ENCODE measurements at places on chromosomes 7 and 10.
A peak's percentile ranks its signal among the peaks of the same experiment; 100 is the strongest.

GRCh38 chr7:68805159-68805558 lies 793.1 kb upstream of the AUTS2 start:
- no peak for DNase-seq

DNA sequence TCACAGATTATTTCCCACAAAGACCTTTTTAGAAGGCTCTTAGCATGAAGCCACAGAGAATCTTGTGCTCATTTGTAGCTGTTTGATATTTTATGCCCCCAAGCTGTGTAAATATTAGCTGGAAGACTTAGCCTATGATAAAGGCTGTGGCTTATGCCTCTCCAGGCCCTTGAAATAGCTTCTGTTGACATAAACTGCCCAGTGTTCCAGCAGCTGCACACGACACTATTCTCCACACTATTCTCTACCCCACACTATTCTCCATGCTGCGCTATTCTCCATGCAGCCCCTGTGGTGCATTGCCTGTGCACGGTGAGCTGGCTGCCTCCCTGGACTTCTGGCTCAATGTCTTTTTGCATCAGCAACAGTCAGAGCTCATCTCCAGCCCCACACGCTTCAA lies 13.1 kb downstream of the DDC start:
- DNase-seq: no peak

DNA sequence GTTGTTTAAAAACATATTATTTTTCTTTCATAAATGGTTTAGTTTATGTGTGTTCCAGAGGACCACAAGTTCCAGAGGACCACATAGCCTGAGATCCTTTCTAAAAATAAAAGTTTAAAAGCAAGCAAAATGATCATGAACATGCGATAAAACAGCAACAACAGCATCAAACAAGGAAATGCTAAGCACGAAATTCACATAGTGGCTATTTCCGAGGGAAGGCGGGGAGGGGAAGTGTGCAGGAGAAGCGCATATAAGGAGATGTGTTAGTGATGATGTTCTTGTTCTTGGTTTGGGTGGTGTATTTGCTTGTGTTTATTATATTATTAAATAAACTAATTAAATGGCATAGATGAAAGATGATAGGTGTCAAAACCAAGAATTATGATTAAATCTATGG lies 1.2 kb downstream of the TBATA start:
- peak; percentile 13 for DNase-seq

DNA sequence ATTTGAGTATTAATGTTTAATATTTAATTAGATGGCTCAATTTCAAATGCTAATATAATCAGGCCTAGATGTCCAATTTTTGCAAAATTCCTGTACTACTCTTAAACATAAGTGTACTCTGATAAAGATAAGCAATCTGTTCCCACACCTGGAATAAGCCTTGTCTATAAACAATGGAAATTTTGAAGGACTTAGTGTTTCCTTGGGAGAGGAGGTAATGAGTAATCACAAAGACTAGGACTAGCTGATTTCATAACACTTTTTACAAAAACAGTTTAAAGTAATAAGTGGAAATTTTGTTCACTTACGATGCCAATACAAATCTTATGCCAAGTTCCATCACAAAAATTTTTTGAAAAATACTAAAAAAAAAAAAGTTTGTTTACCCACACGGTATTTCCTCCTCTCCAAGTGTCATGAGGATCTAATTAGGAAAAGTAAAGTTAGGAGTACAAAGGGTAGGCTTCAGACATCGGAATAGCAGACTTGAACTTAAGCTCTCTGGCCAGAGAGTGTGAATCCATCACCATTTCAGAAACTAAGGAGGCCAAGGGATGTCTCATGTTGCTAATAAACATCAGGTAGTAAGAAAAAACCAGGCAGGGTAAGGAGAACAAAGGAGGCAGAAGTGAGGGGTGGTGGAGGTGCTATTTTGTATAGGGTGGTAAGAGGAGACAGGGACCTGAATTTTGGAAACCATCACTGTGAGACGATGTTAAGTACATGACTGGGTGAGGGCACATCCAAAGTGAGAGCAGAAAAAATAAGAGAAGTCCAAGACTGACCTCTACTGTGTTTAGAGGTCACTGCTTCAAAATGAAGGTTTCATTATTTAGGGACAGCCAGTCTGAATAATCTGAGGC lies 61.3 kb downstream of the RAPGEF5 start:
- DNase-seq: no peak

GRCh38 chr10:97542169-97543024 lies 30.2 kb upstream of the ANKRD2 start:
- peak; percentile 46 for DNase-seq

GRCh38 chr7:82284936-82285519 lies 158.5 kb downstream of the CACNA2D1 start:
- DNase-seq: no peak

DNA sequence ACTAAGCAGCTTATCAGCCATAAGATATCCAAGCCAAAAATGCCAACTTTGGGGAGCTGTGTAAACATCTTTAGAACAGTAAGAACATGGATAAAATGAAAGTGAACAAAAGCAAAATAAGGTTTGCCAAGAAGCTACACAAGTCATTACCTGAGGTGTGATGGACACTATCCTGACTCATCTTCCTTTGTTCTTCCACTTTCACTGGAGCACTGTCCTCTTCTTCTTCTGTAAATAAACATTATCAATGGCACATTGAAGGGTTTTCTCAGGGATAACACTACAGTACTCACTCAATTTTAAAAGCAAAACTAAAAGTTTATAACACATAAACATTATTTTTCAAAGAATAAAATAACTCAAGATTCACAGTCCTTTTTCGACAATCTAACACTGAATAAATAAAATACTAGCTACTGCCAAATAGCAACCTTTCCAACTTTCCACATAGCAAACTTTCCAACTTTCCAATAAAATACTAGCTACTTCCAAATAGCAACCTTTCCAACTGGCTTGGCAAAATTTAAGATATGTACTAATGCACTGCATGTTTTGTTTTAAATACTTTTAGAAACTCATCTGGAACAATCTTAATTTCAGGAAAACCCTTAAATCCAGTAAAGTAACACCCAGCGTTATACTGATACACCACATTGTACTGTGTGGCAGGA lies 174.1 kb downstream of the SKAP2 start:
- no peak for DNase-seq

GRCh38 chr10:101569622-101570427 lies 18.2 kb downstream of the POLL start:
- peak; percentile 53 for DNase-seq

DNA sequence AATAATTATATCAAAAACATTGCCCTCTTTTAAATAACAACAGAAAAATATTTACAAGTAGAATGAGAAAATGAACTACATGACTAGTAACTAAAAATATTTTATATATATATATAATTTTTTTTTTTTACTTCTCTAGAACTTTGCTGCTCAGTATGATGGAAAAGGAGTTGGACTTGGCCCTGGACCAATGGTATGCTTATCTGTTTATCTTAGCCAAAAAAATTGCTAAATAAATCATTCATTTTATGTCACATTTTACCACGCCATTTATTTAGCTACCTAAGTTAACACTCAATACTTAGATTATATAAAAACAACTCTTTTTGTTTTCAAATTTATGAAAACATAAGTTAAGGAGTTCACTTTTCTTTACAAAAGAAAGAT lies 6.7 kb downstream of the COL1A2 start:
- DNase-seq: no peak

DNA sequence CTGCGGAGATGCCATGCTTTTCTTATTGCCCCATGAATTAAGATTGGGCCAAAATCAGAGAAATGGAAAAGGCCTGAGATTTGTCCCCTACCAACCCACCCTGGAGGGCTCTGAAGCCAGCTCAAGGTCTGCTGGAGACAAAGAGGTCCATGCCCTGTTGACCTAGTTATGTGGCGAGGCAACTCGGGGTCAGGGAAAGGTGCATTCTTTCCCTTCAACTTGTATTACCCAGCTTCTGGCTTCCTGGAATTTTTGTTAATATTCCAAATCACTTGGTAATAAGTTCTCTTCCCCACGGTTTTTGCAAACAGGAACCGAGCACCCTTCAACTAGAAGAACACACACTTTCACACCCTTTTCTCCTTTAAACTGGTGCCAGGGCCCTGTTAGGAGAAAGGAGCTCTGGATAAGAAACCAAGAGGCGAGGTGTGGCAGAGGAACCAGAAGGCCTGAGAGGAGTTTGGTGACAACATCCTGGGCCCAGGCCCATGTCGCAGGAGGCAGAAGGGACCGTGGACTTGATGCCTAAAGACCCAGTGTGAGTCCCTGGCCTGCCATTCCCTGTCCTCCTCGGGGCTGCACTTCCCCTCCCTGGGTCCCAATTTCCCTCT lies 12.5 kb upstream of the SFRP5 start:
- DNase-seq: no peak

DNA sequence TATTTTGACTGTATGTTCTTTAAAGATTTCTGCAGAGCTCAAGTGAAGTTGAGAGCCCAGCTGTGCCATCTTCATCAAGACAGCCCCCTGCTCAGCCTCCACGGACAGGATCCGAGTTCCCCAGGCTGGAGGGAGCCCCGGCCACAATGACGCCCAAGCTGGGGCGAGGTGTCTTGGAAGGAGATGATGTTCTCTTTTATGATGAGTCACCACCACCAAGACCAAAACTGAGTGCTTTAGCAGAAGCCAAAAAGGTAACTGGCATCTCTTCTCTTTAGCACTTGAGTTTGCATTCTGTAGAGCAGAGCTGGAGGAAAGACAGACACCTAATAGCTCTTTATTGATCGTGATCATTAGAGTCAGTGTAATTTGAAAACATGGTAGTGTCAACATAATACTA lies 33.7 kb downstream of the MCM10 start:
- DNase-seq: no peak

GRCh38 chr10:70683601-70683934 lies 11.3 kb downstream of the ADAMTS14 start:
- DNase-seq: peak; percentile 36

GRCh38 chr7:130734815-130735716 lies 1.1 kb upstream of the KLF14 start:
- no peak for DNase-seq

DNA sequence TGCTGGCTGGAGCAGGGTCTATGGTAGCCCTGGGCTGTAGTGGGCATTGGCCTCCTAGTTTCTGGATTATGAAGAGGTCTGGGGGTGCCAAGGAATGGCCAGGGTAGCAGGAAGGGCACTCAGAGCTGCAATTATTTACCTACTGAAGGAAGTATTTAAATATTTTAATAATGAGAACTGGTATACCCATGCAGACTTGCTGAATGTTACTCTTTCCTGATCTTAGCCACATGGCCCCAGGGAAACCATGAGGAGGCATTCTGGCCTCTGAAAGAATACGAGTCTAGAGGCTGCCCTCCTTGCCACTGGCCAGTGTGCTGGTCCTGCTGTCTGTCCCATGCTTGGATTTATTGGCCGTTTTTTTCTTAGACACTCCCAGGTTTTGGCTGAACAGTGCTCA lies 599.7 kb downstream of the LRMDA start:
- DNase-seq: no peak

GRCh38 chr10:116521424-116522290 lies 24.1 kb upstream of the PNLIP start:
- DNase-seq: peak; percentile 16

DNA sequence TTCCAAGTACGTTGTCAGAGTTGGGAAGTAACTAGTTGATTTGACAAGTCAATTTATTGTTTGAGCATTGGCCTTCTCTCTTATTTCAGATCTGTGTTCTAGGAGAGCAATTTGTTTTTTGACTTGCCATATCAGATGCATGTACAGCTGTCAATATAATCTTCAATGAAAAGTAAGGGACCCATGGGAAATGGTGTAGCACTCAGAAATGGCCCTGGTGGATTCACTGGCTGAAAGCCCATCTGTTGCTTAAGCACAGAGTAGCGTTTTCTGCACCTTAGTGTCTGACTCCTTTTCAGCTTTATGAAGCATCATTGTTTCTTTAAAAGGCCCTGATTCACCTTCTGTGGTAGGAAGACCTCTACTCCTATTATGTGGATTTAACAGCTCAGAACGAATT lies 10.2 kb downstream of the GARS1 start:
- no peak for DNase-seq

GRCh38 chr10:90314718-90315117 lies 543.1 kb downstream of the HTR7 start:
- DNase-seq: no peak

GRCh38 chr10:48242171-48242904 lies 32.2 kb downstream of the FRMPD2 start:
- DNase-seq: no peak

DNA sequence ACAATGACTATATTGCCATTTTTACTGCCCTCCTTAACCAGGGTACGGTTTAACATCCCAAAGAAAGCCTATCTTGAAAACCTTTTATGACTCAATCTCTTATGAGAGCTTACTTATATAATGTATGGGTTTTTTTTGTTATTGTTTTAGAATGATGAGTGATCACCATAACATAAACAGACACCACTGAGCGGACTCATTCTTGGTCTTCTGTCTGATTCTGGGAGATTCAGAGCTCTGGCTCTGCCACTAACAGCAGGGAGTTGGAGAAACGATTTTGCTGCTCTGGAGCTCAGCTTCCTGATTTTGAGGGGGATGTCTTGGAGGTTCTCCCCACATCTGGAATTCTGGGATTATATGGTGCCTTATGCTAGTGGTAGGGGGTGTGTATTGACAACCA lies 244.1 kb downstream of the FRMD4A start:
- no peak for DNase-seq

DNA sequence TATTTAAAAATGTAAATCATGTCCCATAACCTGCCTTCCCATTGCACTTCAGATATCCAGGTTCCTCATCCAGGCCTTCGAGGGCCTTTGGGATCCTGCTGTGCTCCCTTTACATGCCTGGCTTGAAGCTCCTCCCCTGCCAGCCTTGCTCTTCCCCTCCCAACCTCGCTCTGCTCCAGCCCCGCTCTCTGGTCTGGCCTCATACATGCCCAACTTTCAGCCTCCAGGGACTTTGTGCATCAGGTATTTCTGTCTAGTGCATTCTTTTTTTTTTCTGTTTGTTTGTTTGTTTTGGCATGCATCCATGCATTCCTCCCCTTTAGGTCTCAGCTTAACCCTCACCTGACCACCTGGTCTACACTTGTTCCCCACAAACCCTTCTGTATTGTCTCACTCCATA lies 160.3 kb downstream of the SNX10 start:
- no peak for DNase-seq

DNA sequence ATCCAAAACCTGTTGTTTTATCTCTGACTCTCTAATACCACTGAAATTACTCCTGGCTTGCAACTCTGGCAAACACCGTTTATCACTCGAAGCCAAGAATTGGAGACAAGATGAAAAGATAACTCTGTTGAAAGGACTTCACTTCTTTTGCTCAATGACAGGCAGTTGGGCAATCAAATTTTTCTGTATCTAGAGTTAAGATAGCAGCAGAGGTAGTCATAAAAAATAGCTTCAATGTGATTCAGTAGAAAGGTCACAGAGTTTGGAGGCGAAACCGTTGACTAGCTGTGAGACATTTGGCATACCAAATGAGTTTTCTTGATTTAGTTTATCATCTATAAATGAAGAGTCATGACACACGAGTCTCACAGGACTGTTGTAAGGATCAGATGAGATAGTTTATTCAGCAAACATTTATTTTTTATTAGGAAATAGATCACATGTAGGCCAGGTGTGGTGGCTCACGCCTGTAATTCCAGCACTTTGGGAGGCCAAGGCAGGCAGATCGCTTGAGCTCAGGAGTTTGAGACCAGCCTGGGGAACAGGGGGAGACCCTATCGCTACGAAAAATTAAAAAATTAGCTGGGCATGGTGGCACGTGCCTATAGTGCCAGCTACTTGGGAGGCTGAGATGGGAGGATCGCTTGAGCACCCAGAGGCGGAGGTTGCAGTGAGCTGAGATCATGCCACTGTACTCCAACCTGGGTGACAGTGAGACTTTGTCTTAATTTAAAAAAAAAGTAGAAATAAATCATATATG lies 23.6 kb downstream of the AKR1B1 start:
- DNase-seq: no peak

GRCh38 chr10:111986079-111986478 lies 197.5 kb downstream of the GPAM start:
- DNase-seq: no peak
